SIG-M5 (cell line): ENCODE measurements at places on chromosomes 1 and 21.

- DNase-seq = no peak
Observed at GRCh38 chr1:28591708-28592320, at the start of gene RAB42. TSS of gene RAB42 (plus strand) at chr1:28592265. CDS start at chr1:28592512, 247 bp downstream.

DNA sequence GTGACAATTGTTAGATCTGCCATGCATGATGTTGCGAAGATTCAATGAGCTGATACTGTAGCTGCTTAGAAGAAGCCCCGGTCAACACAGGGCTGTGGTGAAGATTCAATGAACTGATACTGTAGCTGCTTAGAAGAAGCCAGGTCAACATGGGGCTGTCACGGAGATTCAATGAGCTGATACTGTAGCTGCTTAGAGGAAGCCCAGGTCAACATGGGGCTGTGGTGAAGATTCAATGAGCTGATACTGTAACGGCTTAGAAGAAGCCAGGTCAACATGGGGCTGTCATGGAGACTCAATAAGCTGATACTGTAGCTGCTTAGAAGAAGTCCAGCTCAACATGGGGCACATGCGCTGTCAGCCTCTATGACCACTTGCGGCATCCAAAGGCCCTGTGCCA lies 18.8 kb upstream of the BACE2 start:
- DNase-seq = no peak

GRCh38 chr1:204725821-204726448 lies 40.4 kb upstream of the LRRN2 start:
- no peak for DNase-seq

GRCh38 chr1:94846308-94846707 lies 26.2 kb downstream of the SLC44A3 start:
- DNase-seq = no peak

DNA sequence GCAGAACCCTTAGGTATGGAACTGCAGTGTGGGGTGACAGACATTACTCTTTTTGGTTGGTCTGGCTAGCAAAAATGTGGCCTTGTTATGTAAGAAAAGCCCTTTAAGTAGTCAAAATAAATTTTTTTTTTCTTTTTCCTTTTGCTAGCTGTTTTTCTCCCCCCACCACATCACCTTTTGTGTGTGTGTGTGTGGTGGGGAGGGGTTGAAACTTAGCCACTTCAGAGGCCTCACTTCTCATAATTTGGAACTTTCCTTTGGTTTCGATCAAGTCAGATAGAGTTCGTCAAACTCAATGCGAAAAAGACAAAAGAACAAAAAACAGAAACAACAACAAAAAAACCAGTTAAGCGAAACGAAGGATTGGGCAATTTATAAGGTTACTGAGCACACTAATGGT lies 1.9 kb upstream of the PRMT2 start:
- DNase-seq = no peak

- DNase-seq = no peak
Observed at GRCh38 chr1:27889506-27889905, 17.2 kb downstream of the THEMIS2 start.

GRCh38 chr1:214427871-214428277 lies 123.5 kb downstream of the PTPN14 start:
- peak; percentile 79 for DNase-seq

DNA sequence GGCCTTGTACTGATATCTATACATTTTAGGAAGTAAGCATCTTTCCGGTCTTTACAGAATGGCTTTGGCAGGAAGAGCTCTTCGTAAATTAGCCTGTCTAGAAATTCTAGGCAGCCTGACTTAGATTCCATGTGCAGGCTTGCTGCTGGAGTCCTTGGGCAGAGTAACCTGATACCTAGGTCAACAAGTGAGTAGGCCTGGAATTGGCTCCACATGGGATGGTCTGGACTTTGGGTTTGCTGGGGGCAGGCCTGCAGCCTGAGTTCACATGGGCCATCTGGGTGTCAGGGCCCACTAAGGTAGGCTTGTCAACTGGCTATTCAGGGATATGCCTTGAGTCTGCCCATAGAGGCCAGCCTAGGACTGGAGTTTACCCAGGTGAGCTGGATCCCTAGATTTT lies 59.6 kb upstream of the CYYR1 start:
- DNase-seq = no peak

DNA sequence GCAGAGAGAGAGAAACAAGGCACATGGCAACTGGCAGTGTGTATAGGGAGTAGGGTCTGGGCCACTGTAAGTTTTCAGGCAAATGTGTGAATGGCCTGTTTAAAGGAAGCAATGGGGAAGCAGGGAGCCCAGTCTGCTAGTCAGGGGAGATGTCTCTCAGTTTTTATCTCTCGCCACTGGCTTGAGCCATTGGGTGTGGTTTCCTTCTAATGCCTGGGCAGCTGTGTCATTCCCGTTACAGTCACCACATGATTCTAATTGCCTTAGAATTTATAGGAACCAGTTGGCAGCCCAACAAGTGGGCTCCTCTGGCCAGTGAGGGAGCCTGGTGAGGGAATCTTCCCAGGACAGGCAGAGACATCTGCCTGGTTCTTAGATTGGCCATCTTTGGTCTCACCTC lies 182.4 kb downstream of the DISC1 start:
- no peak for DNase-seq

- DNase-seq = no peak
Observed at GRCh38 chr1:43358121-43358745, 548 bp upstream of the CDC20 start.

GRCh38 chr1:228664399-228664914 lies 70.8 kb upstream of the RHOU start:
- no peak for DNase-seq

GRCh38 chr1:199688133-199688676 lies 339.3 kb upstream of the NR5A2 start:
- DNase-seq = no peak

DNA sequence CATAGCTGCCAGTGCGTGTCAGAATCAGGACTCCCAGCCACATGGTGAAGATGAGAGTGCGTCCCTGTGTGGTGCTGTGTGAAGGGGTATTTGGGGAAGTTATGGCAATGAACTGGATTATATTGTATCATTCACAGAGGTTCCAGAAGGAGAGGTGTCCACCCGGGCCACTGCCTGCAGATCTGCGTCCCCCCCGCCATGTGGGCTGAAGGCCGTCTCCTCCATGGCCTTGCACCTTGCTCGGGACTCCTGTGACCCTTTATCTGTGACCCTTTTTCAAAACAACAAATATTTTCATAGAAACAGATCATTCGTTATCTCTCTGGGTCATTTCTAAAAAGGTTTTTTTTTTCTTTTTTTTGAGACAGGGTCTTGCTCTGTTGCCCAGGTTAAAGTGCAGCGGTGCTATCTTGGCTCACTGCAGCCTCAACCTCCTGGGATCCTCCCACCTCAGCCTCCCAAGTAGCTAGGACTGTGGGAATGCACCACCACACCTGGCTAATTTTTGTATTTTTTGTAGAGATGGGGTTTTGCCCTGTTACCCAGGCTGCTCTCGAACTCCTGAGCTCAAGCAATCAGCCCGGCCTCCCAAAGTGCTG lies 120.2 kb upstream of the ERRFI1 start:
- DNase-seq = no peak

DNA sequence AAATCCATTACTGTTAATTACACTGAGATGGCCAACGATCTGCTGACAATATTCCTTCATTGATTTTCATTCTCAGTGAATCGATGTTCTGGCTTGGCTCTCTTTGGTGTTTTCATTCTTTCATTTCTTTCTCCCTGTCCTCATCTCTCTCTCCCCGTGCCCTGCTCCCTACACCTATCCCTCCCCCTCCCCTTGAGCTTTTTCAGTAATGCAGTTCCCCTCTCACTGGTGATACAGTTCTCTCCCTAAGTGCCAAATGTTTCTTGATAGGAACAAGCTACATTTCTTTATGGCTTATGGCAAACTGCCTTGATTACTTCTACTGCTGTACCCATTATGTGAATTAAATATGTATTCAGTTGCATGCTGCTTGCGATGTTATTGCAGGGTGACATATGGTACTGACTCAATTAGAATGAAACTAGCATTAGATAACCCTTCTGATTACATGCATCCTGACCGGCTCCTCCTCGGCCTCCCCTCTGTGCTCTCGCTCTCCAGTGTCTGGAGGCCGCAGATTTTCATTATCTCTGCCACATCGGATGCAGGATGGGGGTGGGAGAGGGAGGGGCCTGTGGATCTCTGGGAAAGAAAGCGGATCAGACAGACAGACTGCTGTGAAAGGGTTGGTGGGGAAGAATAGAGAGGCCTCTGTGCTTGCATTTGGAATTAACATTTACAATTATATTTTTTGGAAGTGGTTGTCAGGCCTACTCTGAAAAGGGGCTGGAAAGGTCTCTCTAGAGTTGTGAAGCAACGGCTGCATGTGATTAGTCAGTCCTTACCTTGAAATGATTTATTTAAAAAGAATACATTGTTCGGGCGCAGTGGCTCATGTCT lies 130.9 kb downstream of the PBX1 start:
- DNase-seq = no peak

- no peak for DNase-seq
Observed at GRCh38 chr1:247316590-247317197, 15.0 kb downstream of the ZNF496 start.

DNA sequence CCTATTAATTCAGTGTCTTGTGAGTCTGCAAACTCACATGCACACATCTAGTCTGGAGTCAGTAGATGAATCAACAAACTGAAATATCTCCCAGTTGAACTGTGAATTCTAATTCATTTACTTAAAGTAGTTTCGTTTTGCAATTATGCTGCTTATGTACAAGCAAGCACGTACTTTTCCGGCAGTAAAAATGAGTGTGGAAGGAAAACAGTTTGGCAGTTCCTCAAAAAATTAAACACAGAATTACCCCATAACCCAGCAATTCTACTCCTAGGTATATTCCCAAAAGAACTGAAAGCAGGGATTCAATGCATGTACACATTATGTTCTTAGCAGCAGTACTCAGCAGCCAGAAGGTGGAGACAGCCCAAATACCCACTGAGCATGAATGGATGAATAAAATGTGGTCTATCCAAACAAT lies 49.3 kb downstream of the GNB1 start:
- no peak for DNase-seq

GRCh38 chr1:9442278-9442846 lies 96.9 kb upstream of the SLC25A33 start:
- no peak for DNase-seq

DNA sequence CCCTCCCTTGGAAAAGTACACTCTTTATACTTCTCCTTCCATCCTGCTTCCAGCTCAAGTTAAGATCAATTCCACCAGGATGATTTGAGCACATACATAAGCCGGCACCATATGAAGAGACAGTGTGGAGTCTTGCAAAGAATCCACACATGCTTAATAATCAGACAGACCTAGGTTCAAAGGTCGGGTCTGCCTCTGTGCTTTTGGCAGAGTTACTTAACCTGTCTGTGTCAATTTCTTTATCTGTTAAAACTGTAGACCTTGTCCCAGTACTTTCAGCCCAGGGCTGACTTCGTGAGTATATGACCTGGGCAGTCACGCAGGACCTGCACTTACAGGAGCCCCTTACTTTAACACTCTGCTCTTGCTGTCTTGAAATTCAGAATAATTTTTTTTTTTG lies 30.2 kb upstream of the BECN2 start:
- DNase-seq = no peak

- DNase-seq = no peak
Observed at GRCh38 chr1:21164266-21164665, 12.4 kb downstream of the EIF4G3 start.

GRCh38 chr1:78385744-78386462 lies 104.9 kb upstream of the PTGFR start:
- DNase-seq = no peak

DNA sequence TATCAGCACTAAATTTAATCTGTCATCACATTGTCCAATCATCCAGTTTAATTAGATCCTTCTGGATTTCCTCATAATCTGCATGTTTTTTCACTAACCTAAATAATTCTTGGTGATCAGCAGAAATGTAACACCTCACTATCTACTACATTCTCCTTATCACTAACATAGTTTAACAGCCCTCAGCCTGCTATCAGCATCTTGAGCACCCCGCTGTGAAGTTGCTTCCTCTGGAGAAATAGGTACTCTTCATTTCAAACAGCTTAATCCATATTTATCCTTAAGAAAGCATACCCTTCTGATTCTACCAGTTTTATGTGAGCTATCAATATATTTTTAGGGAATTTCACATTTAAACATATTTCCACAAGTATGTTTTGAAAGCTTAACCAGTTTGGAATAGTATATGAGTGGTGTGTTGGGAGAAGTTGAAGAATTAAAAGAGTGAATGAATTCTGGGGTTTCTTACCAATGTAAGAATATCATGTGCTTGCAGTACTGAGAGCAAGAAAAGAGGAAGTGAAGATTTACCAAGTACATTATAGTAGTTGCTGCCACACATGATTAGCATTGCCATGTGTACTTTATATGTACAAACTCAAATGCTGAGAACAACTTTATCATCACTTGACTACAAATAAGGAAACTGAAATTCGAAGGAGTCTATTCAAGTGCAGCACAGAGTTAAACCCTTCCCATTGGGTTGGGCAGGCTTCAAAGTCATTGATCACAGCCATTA lies 771.1 kb upstream of the ADGRL4 start:
- no peak for DNase-seq

DNA sequence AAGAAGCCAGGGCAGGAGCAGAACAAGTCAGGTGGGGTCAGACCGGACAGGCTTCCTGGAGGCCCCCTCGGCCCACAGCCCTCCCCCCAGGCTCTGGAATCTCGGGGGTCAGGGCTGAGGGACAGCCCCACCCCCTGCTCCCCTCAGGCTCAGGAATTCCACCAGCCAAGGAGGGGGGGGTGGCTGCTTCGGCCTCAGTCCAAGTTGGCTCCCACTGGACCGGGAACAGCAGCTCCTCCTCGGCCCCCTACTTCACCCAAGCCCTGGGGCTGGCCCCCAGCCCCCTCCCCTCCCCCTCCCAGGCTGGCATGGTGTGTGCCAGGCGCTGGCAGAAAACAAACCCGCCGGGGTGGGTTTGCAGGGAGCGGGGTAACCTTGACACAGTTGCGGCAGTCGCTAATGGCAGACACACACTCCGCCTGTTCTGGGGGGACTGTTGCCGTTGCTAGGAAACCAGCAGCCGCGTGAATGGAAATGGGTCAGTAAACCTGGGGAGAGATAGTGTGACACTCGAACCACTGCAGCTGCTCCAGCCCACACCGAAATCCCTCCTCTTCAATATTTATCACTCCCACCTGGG lies 32.4 kb downstream of the AHDC1 start:
- DNase-seq = no peak

- no peak for DNase-seq
Observed at GRCh38 chr1:31617218-31617915, at the start of gene HCRTR1. TSS of gene HCRTR1 (plus strand) at chr1:31617689. CDS start at chr1:31619193, 1,504 bp downstream.

DNA sequence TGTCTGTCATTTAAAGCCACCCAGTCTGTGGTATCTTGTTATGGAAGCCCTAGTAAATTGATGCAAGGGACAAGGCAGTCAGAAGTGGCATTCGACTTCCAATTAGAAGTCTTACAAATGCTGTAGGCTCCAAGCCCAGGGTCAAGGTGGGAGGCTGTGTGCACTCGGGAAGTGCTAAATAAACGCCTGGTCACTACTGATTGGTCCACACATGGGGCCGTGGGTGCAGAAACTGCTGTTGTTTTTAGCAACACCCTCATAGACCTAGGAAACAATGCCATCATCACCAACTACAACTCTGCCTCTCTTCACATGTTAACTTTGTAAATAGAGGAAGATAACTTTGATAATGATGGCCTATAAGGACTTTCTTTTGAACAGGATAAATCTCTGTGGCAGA lies 20.2 kb upstream of the ZBTB21 start:
- no peak for DNase-seq
